ENCODE measurements at places on chromosomes 5 and 9.

GRCh38 chr5:153798830-153799229, 239.9 kb downstream of the FAM114A2 start:
- DNase-seq = no peak

DNA sequence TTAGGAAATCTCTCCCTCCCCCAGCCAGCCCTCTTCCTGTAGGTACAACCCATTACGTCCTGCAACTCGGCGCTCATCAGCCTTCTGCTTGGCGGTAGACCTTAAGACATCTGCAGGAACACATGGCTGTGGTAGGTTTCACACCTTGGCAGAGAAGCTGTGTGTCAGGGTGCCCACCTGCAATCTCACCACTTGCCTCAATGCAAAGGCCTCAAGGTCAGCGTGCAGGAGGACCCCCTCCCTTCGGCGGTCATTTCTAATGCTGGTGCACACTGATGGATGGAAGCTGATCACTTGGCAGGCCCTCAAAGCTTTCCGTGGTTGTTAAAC, 67.3 kb downstream of the CRB2 start:
- DNase-seq = no peak

DNA sequence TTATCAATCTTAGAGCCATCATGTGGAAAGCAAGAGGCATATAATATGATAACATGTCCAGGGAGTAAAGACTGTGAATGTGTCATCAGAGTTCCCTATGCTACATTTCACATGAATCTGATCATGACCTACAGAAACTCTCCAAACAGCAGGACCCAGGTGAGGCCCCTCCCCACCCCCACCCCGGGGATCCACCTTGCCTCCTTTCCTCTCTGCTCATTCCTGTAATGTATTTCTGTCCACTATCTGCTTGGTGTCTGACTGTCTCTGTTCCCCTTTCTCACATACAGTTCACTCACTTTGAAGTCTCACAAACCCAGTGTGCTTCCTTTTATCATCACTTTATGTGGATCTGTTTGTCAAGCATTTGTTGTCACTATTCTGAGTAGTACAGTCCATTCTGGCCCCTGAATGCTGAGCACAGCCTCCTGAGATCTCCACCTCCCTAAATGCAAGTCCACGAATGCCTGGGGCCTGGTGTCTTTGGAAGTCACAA, 76.4 kb upstream of the SMARCA2 start:
- no peak for DNase-seq

- no peak for DNase-seq
Measured at GRCh38 chr5:36442796-36443195, 141.1 kb upstream of the RANBP3L start.

GRCh38 chr9:14080959-14081542, 232.9 kb downstream of the NFIB start:
- no peak for DNase-seq

GRCh38 chr5:152811988-152812387, 406.9 kb upstream of the NMUR2 start:
- no peak for DNase-seq

DNA sequence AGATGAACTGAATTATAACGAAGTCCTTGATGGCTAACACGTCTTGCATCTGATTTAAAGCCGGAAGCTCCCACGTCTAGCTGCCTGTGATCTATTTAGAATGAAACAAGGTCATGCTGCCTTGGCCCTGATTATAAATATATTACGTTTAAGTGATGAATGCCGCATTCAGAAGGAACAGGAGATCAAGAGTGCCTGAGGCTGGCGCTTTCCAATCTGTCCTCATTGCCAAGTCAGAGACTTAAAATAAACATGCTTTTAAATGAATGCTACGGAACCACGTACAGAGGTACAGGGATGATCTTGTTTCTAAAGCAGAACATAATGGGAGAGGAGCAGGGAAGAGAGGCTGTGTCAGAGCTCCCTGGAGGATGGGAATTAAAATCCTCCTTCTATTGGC, 292.8 kb downstream of the TLE1 start:
- DNase-seq = no peak

DNA sequence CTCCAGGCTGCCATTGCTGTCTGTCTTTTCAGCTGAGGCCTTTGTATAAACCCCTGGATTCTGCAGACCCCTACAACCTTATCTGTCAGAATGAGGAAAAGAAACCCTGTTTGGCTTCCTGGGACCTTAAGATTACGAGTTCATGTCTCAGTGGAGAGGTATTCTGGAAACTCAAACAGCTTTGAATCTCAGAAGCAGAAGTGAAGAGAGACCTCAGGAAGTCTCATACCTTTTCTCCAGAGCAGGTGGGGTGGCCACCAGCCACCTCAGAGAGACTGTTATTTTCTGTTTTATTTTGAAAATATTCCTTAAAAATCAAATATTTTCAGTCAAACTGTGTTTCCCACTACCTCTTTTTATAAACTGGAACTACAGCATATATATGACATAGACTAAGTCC, 457.5 kb downstream of the TMEM232 start:
- DNase-seq = no peak

- no peak for DNase-seq
Measured at GRCh38 chr5:137572042-137572695, 73.0 kb upstream of the SPOCK1 start.

GRCh38 chr5:150172145-150172544, 5.6 kb downstream of the CDX1 start:
- no peak for DNase-seq

DNA sequence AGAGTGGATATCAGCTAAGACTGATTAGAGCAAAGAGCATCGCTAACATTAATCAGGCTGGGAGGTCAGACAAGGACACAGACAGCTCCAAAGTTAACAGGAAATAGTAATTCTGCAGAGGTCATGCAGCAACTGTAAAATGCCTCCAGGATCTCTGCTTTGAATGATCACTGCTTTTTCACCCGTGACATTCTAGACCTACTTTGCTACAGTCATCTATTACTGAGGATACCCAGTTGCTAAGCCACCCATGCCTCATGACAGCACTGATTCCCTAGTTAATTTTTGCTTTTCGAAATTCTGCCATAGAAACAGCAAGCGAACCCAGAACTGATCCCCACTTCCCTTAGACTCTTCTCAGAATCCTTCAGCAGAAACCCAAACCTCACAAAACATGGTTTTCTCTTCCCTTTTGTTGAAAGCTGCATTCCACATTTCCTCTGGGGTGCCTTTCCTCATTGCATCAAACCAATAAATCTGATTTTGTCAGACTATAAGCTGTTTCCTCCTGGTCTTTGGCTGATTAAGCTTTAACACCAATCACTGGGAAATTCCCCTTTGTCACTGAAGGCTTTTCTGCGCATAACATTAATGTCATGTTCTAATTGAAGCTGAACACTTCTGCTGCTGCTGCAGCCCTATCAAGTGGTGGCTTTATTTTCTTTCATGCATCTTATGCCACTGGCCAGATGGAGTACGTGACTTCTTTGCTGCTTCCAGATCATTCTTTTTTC, 201.1 kb upstream of the CHD1 start:
- no peak for DNase-seq

DNA sequence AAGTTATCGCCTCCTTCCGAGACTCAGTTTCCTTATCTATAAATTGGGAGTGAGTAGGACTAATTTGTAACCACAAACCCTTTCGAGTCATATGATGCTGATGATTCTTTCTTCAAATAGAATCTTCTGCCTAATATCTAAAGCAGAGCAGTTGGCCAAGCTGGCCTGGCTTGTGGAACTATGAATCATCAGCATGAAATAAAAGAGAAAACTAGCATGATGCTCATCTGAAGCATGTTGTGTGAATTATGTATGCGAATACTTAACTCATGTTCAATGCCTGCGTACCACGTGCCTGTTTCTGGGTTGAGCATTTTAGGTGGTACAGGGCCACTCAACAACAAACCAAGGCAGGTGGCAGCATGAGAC, 15.0 kb upstream of the ORM1 start:
- no peak for DNase-seq

DNA sequence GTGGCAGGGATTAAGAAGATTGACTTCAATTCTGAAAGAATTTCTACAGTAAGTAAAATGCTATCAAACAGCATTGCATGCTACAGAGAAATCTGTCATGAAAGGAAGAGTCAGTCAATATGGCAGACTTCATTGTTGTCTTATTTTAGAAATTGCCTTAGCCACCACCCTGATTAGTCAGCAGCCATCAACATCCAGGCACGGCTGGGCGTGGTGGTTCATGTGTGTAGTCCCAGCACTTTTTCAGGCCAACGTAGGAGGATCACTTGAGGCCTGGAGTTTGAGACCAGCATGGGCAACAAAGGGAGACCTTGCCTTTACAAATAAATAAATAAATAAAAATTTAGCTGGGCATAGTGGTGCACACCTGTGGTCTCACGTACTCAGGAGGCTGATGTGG, 46.6 kb downstream of the RMI1 start:
- no peak for DNase-seq

GRCh38 chr5:170739446-170739845, 44.1 kb upstream of the GABRP start:
- DNase-seq = no peak

DNA sequence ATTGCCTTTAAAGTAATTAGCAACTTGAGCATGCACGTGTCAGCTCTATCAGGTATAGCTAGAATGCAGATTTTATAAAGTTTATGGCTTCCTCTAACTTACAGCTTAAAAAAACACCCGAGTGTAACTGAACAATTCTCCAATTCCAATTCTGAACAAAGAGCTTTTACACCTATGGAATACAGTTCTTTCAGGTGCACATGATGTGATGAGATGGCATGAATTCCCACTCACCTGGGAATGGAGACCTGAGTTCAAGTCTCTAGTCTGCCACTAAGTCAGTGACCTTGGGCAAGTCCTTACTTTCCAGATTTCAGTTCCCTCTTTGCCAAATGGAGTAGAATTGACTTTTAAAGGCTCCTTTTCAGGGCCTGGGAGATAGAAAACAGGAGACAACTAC, 1.8 kb downstream of the ZFAND5 start:
- DNase-seq = peak; percentile 58

- DNase-seq = no peak
Measured at GRCh38 chr9:97853844-97854695, 1.0 kb downstream of the FOXE1 start.

- no peak for DNase-seq
Measured at GRCh38 chr5:133905424-133905823, 63.0 kb downstream of the C5orf15 start.

Data from globus pallidus (tissue), 1 donor.